ENCODE measurements at places on chromosomes 12 and 14.
A peak's percentile ranks its signal among the peaks of the same experiment; 100 is the strongest.

GRCh38 chr12:84937415-84937814, 24.8 kb upstream of the SLC6A15 start:
- no peak for DNase-seq

- DNase-seq = no peak
Measured at GRCh38 chr12:79370021-79370420, 320.7 kb downstream of the PAWR start.

DNA sequence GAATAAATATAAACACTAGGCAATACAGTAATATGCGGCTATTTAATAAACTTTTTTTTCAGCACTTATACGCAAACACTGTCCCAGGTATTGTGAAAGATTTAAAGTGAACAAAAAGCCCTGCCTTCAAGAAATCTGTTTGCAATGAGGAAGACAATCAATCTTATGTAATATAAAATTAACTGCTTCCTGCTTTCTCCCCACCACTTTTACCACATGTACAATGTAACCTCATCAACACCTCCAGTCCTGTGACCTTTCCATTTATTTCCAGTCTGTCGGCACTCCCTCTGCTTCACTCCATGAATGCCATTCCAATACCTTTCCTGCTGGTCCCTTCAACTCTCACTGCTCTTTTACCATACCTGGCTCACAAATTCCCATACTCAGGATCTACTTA, 10.5 kb downstream of the SNX6 start:
- peak; percentile 45 for DNase-seq

DNA sequence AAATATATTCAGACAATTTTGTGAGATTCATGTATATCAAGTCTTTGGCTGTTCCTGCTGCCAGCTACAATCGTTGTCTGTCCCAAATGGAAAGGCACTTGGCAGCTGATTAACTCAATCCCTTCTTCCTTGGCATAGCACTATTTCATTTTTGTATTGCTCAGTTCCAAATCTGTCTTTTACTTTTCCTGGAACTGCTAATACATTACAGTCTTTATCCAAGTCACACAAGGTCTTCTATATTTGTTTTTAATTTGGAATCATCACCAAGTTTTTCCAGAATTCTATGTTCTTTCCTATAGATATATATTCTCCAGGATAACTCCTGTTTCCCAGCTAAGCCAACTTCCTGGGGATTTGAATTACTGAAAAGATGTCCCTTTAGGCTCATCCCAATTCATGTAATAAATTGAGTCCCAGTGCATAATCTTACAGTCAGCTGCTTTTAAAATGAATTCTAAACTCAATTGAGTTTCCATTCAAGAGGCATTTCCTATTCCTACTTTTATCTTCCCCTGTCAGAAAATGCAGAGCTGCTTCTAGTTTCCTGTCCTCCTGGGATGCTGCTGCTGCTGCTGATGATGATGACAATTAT, 45.9 kb downstream of the DYRK2 start:
- DNase-seq = no peak

DNA sequence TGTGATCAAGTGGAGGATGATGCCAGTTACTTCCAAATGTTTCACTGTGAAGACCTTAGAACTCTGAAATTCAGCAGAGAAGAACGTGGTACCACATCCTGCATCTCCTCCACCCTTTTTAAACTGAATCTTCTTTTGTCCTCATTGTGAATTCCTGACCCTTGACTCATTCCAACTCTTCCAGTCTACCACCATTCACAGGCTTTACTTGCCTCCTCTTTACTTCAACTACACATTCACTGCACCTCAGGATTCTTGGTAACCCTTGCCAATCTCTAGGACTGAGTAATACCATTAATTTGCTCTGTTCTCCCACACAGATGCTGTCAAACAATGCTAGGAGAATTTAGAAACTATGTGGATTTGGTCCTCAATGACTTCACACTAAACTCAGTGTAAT, 37.3 kb downstream of the PPP1R12A start:
- no peak for DNase-seq

DNA sequence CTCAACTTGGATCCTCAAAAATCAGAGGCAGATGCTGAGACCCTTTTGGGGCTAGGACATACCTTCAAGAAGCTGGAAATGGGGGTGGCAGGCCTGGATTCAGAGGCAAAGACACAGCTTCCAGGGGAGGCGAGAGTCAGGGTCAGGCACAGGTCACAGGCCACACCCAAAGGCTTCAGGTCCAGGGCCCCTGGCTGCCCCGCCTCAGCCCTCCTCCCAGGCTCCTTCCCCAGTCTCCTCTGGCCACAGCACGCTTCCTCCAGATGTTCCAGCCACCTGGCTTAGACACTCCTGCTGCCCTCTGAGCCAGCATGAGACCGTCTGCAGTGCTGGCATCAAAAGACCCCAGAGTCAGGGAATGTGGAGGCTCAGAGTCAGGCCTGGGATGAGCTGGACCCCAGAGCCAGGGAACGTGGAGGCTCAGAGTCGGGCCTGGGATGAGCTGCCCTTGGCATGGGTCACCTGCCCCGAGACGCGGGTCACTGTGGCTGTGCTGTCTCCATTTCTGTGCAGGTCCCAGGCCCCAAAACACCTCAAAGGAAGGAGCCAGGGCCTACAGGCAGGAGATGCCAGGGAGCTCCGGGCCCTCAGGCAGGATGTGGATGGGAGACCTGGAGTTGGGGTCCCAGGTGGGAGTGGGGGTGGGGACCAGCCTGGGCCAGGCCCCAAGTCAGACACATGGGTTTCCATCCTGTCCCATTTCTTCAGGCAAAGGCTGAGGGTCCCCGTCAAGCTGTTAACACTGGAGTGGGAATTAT, 58.9 kb downstream of the DIO3 start:
- DNase-seq = no peak
